ENCODE measurements at places on chromosomes 2 and 18. TPM values are rescaled to one million over a fixed set of nuclear protein-coding genes. Genes with fewer than 3 reads are reported as not detected.

The CNNM3 gene
- 27.9 TPM for total RNA-seq

The RAMP1 gene
- total RNA-seq = 17.4 TPM

The PPM1G gene
- total RNA-seq = 98.2 TPM

The HOXD1 gene
- not detected for total RNA-seq

The DNAJC5G gene
- total RNA-seq = not detected

The SPOPL gene
- total RNA-seq = 13.2 TPM

The FOXD4L1 gene
- total RNA-seq = 0.22 TPM

The SLC9A4 gene
- total RNA-seq = 0.13 TPM

The MRPL19 gene
- total RNA-seq = 31.0 TPM

The G6PC2 gene
- not detected for total RNA-seq

The AQP12A gene
- total RNA-seq = not detected

The SIX3 gene
- not detected for total RNA-seq

The SERPINB10 gene
- not detected for total RNA-seq

The SOX11 gene
- total RNA-seq = not detected

The NTSR2 gene
- not detected for total RNA-seq

The SYT4 gene
- total RNA-seq = not detected

The FSIP2 gene
- total RNA-seq = 0.08 TPM

The FAM110C gene
- 0.30 TPM for total RNA-seq

The CAPN14 gene
- 0.18 TPM for total RNA-seq

The LIMS3 gene
- total RNA-seq = 2.5 TPM

The EFEMP1 gene
- total RNA-seq = not detected

The RGPD8 gene
- total RNA-seq = 8.9 TPM

The GKN2 gene
- total RNA-seq = not detected

The NYAP2 gene
- total RNA-seq = not detected

The REG3A gene
- total RNA-seq = not detected

The TMEM182 gene
- 1.8 TPM for total RNA-seq

The NEURL3 gene
- total RNA-seq = not detected

The CHRNG gene
- total RNA-seq = not detected

The LRRFIP1 gene
- total RNA-seq = 183 TPM

The MYCN gene
- 0.14 TPM for total RNA-seq

Measured in activated naive CD4-positive, alpha-beta T cell treated with anti-CD3 and anti-CD28 coated beads, Interleukin-2, amount 10 ng/mL, durations not matched to agents 5 hours and 36 hours (primary cell).